ENCODE measurements at places on chromosomes 4 and X. TPM values are rescaled to one million over a fixed set of nuclear protein-coding genes. Genes with fewer than 3 reads are reported as not detected.
A peak's percentile ranks its signal among the peaks of the same experiment; 100 is the strongest.

IGSF1 gene
- total RNA-seq: not detected

GRPEL1 gene
- 47.1 TPM for total RNA-seq

MAGEA10 gene
- total RNA-seq: not detected

CYTL1 gene
- total RNA-seq: not detected

GRCh38 chr4:155667222-155667567 lies 547 bp downstream of the GUCY1A1 start:
- peaks cover 62% of the 10 kb centered on the region for H3K27me3 ChIP-seq
- H3K4me3 ChIP-seq: peak overlapping the region; percentile 84
- H3K27ac ChIP-seq: no peak overlapping the region
- DNase-seq: no peak
- peaks cover 7% of the 10 kb centered on the region for H3K4me1 ChIP-seq

- no peaks in the 10 kb centered on the region for H3K4me1 ChIP-seq
- no peak for DNase-seq
- H3K4me3 ChIP-seq: no peak overlapping the region
- H3K27me3 ChIP-seq: no peaks in the 10 kb centered on the region
These were observed 104.1 kb downstream of the C4orf51 start for GRCh38 chr4:145784036-145784435.

DNA sequence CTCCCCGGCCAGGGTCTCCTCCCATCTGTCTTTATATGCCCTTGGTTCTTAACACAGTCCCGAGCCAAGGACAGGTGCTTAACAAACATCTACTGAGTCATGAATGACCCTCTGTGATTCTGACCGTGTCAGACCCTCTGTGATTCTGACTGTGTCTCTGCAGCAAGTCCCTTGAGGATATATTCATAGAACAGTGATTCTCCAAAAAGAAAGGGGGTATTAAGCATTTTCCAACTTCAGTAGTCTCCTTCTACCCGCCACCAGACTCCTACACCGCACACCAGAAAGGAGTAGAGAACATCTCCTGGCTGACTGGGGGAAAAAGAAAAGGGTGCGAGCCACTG lies 13.6 kb downstream of the ACSL1 start:
- no peak overlapping the region for H3K4me3 ChIP-seq
- no peaks in the 10 kb centered on the region for H3K36me3 ChIP-seq
- peaks cover 40% of the 10 kb centered on the region for H3K4me1 ChIP-seq
- no peak overlapping the region for H3K27ac ChIP-seq

GRCh38 chrX:71579136-71579989 lies 1.1 kb downstream of the GCNA start:
- no peaks in the 10 kb centered on the region for H3K27me3 ChIP-seq
- peak overlapping the region; percentile 66 for H3K27ac ChIP-seq
- peak overlapping the region; percentile 31 for H3K4me3 ChIP-seq
- DNase-seq: no peak
- peaks cover 4% of the 10 kb centered on the region for H3K4me1 ChIP-seq
- no peaks in the 10 kb centered on the region for H3K36me3 ChIP-seq

- no peaks in the 10 kb centered on the region for H3K27me3 ChIP-seq
- peaks cover 2% of the 10 kb centered on the region for H3K4me1 ChIP-seq
- no peak overlapping the region for H3K27ac ChIP-seq
- no peak for DNase-seq
These were observed 89.4 kb downstream of the FTHL17 start for GRCh38 chrX:30982467-30982866.
